ENCODE measurements at places on chromosomes 3 and 15.
A peak's percentile ranks its signal among the peaks of the same experiment; 100 is the strongest.

DNA sequence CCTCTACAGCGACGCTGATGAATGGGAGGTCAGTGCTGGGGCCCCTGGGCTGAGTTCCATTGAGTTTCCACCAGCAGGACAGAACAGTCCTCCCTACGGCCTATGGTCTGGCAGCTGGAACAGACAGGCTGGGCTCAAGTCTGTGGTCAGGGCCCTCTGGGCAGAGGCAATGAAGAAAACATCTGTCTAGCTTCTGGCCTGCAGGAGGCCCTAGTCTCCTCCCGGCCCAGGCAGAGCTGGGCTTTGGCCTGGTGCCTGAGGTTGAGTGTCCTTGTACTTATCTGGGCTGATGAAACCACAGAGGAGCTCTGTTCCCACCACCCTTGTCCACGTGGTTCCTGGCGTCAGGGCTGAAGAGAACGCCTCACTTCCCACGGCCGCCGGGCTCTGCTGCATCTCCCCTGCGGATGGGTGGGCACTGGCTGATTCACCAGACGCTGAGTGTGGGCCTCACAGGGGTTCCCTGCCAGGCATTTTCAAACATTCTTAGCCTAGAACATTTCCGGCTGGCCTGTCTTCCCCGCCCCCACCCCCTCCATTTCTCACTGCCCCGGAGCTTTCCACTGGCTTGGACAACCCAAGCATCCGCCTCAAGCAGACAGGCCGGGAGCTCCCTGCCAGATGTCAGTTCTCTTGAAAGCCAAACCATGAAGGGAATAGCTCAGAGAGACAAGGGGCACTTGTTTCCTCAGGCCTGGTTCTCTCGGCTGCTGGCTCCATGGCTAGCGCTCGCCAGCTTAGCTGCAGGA, 20.3 kb downstream of the PPCDC start:
- DNase-seq: peak; percentile 82

DNA sequence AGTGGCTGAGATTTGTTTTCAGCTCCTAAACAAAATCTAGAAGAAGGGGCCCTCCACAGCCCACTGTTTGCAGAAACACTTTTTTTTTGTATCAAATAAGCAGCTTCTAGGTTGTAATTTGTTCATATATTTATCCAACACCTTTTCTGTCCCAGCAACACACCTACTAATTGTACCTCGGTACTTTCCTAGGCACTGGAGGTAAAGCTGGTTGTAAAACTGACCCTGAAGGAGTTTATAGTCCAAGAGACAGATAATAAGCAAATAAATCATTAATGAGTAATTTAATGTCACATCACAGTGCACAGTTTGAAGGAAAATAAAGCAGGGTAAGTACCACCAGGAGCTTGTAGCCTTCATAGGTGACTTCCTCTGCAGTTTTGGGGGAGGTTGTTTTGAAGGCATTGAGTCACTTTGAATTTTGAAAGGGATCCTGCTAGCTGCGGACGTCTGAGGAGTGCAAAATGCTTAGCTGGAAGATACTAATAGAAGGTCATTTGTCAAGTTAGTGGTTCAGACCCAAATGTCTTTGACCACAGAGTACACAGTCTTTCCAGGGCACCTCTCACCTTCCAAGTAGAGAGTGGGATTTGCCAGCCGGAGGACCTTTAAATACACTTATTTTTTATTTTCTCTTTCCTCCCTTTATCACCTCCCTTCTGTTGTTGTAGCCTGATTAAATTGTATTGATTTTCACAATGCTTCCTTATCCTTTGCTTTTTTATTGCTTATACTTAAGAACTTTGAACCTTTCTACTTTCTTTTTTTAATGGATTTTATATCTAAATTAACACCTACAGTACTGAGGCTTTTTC, 53.8 kb downstream of the CMSS1 start:
- no peak for DNase-seq

GRCh38 chr15:56832125-56832524, 86.3 kb upstream of the TCF12 start:
- peak; percentile 34 for DNase-seq

DNA sequence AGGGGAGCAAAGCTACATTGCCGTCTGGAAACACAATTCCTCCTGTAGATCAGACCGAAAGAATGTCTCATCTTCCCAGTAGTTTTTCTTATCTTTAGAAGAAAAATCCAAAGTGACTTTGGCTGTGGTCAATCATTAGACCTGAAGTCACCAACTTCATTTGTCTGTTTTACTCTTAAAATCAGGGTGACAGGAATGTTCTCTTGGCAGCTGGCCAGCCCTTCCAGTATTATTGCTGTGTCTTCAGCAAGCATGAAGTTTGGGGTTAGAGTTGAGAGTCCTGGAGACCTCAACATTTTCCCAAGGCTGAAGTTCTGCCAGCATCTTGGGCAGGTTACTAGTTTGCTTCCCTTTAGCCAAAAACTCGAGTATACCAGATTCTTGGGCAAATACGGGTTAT, 32.5 kb downstream of the RSL24D1 start:
- no peak for DNase-seq

DNA sequence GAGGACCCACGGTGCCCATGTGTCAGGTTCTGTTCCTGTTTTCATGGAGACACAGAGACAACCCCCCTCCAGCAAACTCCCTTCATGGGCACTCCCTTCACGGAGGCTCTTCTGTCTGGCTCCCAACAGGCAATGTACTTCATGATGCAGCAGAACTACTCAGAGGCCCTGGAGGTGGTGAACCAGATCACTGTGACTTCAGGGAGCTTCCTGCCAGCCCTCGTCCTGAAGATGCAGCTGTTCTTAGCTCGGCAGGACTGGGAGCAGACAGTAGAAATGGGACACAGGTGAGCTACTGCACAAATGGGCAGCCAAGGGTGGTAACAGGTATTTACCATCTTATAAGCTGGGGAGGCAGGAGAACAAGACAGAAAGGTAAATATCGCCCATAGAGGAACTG, 7.0 kb downstream of the TTC21A start:
- DNase-seq: no peak

- DNase-seq: no peak
Observed at GRCh38 chr3:8838234-8838633, 68.8 kb upstream of the OXTR start.

DNA sequence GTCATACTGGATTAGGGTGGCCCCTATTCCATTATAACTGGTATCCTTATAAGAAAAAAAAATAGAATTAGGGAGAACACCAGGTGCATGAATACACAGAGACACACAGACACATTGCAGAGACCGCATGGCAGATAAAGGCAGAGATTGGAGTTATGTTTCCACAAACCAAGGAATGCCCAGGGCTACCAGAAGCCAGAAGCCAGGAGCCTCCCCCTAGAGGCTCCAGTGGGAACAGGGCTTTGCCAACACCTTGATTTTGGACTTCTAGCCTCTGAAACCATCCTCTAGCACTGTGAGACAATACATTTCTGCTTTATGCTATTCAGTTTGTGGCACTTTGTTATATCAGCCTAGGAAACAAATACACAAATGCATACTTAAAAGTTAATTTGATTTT, 10.4 kb downstream of the GOLM2 start:
- DNase-seq: no peak

- DNase-seq: no peak
Observed at GRCh38 chr3:193330555-193331204, 47.9 kb downstream of the ATP13A5 start.

Measured in caudate nucleus (tissue), 63 donors.